ENCODE measurements at places on chromosomes 7 and 10.
A peak's percentile ranks its signal among the peaks of the same experiment; 100 is the strongest.

- H3K27me3 ChIP-seq, result no peaks in the 10 kb centered on the region
- no peaks in the 10 kb centered on the region for H3K36me3 ChIP-seq
- H3K27ac ChIP-seq, result no peak overlapping the region
- H3K4me1 ChIP-seq, result no peaks in the 10 kb centered on the region
- no peak overlapping the region for H3K4me3 ChIP-seq
- no peak for DNase-seq
These were observed 133.1 kb upstream of the AGK start for GRCh38 chr7:141418066-141418465.

- no peaks in the 10 kb centered on the region for H3K27me3 ChIP-seq
- no peak overlapping the region for H3K4me3 ChIP-seq
- H3K27ac ChIP-seq, result no peak overlapping the region
- no peak for DNase-seq
These were observed 422.3 kb upstream of the PCDH15 start for GRCh38 chr10:55223352-55223751.

DNA sequence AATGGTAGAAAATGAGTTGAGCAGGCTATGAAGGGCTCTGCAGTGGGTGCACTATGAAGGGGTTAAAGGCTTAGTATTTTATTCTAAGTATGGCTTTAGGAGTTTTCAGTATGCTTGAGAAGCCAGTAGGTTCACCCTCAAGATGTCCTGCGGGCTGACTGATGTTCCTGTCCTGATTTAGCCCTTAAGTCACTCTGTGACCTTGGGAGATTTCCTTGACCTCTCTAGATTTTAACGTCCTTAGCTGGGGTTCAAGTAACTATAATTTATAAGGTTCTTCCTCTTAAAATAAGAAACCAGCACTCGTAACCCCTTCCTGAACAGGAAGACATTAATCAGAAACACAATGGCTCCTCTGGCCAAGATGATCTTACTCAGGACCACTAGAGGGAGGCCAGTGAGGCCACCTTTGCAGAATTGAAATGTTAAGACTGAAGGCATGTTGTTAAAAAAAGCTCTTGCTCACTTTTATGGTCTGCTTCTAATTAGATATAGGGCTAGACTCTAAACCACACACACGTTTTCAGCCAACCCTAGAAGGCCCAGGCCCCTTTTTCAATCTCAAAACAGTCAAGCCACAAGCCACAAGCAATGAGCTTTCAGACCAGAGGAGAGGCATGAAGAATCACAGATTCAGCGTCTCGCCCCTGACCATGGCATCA is 41.9 kb downstream of the CDK1 start:
- no peak overlapping the region for H3K4me3 ChIP-seq
- no peaks in the 10 kb centered on the region for H3K27me3 ChIP-seq
- DNase-seq, result no peak
- H3K4me1 ChIP-seq, result no peaks in the 10 kb centered on the region

DNA sequence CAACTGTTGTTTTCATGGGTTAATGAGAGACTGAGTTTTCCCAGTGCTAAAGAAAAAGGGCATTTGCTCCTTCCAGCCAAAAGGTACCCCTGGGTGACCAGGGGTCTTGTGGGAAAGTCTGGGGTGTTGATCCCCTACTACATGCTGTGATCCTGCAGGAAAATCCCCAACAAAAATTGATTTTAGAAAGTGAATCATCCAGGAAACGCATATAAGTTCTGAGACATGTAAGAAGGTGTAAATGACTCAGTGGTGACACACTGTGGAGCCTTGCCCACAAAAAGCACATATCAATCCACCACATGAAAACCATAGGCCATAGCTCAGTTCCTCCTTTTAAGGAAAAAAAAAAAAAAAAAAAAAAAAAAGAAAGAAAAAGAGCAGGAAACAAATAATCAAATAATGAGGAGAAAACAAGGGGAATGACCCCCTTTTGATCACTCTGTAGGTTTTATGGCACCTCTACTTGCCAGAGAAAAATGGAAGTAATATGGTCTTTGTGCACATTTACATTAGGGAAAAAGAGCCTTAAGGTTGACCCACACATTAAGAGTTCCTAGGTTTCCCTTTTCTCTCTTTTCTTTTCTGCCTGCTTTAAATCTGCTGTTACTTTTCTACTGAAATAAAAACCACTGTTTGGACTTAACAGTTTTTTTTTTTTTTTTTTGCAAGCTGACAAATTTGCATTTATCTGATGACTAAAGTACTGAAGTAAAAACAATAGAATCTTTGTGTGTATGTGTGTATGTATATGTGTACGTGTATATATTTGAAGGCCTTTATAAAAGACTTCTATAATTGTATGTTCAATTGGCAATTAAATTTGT is 386.0 kb downstream of the KIF20B start:
- H3K4me3 ChIP-seq, result no peak overlapping the region
- H3K36me3 ChIP-seq, result no peaks in the 10 kb centered on the region
- no peak overlapping the region for H3K27ac ChIP-seq
- H3K27me3 ChIP-seq, result no peaks in the 10 kb centered on the region
- DNase-seq, result no peak
- H3K4me1 ChIP-seq, result no peaks in the 10 kb centered on the region

DNA sequence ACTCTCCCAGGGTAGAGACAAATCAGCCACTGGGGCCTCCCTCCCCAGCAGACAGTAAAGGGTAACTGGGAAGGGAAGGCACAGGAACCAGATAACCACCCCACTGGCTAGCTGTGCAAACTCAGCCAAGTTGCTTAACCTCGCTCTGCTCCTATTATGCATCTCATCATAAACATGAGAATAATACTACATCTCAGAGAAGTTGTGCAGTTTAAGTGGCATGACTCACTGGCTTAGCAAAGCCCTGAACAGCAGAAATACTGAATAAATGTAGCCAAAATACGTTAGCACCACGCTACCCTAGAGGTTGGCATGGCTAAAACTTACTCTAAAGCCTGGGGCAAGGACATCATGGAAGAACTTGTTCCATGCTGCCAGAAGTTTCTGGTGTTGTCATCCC is 128.1 kb upstream of the ANK3 start:
- H3K4me1 ChIP-seq, result no peaks in the 10 kb centered on the region
- no peak for DNase-seq
- no peaks in the 10 kb centered on the region for H3K36me3 ChIP-seq
- H3K27ac ChIP-seq, result no peak overlapping the region

GRCh38 chr10:105239311-105240219 is 598.5 kb downstream of the SORCS3 start:
- H3K4me3 ChIP-seq, result no peak overlapping the region
- H3K36me3 ChIP-seq, result no peaks in the 10 kb centered on the region
- H3K4me1 ChIP-seq, result no peaks in the 10 kb centered on the region
- no peak overlapping the region for H3K27ac ChIP-seq

GRCh38 chr10:112006831-112007230 is 176.7 kb downstream of the GPAM start:
- H3K4me3 ChIP-seq, result no peak overlapping the region
- H3K36me3 ChIP-seq, result no peaks in the 10 kb centered on the region
- no peaks in the 10 kb centered on the region for H3K4me1 ChIP-seq
- no peak for DNase-seq

GRCh38 chr7:22944022-22944421 is 69.9 kb downstream of the HYCC1 start:
- peak; percentile 3 for DNase-seq
- no peak overlapping the region for H3K27ac ChIP-seq
- H3K4me3 ChIP-seq, result no peak overlapping the region
- no peaks in the 10 kb centered on the region for H3K27me3 ChIP-seq

DNA sequence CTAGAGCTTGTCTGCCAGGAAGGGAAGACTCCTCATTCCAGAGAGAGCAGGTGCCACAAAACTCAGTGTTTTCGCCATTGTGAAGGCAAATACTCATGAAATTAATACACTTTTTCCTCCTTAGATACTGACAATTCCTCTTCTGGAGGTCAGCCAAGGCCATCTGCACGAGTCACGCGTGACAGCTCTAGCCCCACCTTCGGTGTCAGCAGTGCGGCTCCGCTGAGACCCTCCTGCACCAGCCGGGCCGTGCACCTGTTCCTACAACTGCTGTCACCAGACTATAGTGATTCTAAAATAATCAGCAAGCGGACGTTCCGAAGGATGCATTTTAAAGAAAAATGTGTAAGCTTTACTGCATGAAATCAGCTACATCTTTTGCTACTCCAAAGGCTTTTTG is 127.7 kb downstream of the DIP2C start:
- peaks cover 4% of the 10 kb centered on the region for H3K4me1 ChIP-seq
- H3K27ac ChIP-seq, result no peak overlapping the region
- no peak for DNase-seq
- no peaks in the 10 kb centered on the region for H3K36me3 ChIP-seq
- no peak overlapping the region for H3K4me3 ChIP-seq
- no peaks in the 10 kb centered on the region for H3K27me3 ChIP-seq

DNA sequence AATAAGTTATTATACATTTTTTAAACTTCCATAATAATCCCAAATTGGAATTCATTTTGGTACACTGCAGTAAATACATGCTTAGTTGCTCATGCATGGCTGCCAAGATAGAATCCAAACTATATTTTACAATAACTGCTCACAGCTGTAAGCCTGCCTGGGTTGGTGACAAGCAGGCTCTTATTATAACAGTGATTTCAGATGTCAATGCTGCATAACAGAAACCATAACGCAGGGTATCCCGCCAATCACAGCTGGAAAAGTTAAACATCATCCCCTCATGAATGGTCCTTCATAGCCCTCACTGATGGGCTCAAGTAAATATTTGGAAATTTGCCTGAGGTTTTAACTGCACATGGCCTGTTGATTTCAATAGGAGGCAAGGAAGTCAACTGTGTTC is 149.8 kb downstream of the AMPH start:
- no peak overlapping the region for H3K27ac ChIP-seq
- DNase-seq, result no peak
- no peak overlapping the region for H3K4me3 ChIP-seq
- no peaks in the 10 kb centered on the region for H3K36me3 ChIP-seq
- H3K4me1 ChIP-seq, result no peaks in the 10 kb centered on the region

DNA sequence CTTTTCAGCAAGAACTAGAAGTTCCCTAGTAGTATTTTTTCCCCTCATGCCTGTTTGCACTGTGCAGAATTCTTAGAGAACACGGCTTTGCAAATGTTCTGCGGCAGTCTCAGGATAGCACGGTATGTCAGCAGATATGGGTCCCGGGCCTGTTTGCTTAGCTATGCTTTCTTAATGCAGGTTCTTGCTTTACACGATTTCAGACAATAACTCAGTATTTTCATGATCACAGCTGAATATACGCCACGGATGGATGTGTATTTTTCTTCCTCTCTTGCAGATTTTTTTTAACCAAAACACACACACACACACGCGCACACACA is 137.3 kb downstream of the HECW1 start:
- no peaks in the 10 kb centered on the region for H3K4me1 ChIP-seq
- H3K4me3 ChIP-seq, result no peak overlapping the region
- H3K36me3 ChIP-seq, result no peaks in the 10 kb centered on the region

All from thymus (tissue), 14 donors.